ENCODE measurements at places on chromosomes 11 and 22. TPM values are rescaled to one million over a fixed set of nuclear protein-coding genes. Genes with fewer than 3 reads are reported as not detected.

Gene FXYD2
- total RNA-seq: 2.4 TPM

Gene PCSK7
- total RNA-seq: 35.7 TPM

Gene CRYBB3
- total RNA-seq: not detected

Gene CHRM1
- not detected for total RNA-seq

Gene MUC5AC
- under 0.01 TPM for total RNA-seq

Gene KDM4E
- total RNA-seq: not detected

Gene CCDC73
- 0.36 TPM for total RNA-seq

Gene APOL1
- 1.00 TPM for total RNA-seq

Gene CEP126
- 10.0 TPM for total RNA-seq

GRCh38 chr22:40805239-40805638 lies 13.9 kb downstream of the SLC25A17 start:
- no peak for DNase-seq

- no peak for DNase-seq
Measured at GRCh38 chr11:115678942-115679341, 174.7 kb upstream of the CADM1 start.
